ENCODE measurements at places on chromosomes 12 and 14.

GRCh38 chr12:56417739-56418138 is 31.5 kb downstream of the TIMELESS start:
- DNase-seq = no peak

- no peak for DNase-seq
Observed at GRCh38 chr14:76708028-76708427, 53.2 kb upstream of the VASH1 start.

DNA sequence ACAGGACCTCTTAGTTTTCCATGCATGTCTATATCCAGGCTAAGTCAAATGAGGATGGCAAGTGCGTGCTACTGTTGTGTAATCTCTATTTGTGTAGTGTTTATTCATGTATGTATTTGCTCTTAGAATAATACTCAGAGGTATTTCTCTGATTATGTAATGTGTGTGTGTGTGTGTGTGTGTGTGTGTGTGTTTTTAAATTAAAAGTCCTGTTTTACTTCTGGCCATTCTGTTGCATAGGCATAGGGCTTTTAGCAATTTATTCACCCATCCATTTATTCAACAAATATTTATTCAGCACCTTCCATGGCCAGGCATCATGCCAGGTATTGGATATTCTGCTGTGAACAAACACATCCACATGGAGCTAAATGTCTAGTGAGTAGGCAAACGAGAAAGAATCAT is 63.5 kb downstream of the PELI2 start:
- no peak for DNase-seq

DNA sequence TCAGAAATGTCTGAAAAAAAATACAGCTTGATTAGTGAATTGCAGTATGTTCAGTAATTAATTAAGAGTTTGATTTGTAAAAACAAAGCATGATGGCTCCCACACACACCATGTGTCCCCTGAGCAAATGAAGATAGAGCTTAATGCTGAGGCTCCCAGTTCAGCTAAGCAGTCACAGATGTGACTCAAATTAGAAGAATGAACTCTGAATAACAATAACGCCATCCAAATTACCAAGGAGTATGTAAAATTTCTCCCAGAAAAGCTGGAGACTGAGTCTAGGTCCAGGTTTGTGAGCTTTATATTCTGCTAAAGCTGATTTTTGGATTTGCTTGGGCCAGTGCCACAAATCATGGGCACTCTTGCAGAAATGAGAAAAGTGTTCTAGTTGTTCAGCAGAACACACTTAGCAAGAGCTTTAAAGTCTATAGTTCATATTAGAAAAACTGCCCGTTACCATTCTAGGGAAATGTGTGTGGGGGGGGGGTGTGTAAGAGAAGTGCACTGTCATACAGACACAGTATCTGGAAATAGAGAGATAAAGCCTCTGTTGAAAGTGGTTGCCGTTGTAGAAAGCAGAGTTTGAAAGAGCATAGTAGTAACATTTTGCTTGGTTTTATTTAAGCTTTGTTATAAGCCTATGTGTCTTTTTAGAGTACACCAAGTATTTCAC is 253.1 kb downstream of the BCAT1 start:
- no peak for DNase-seq

DNA sequence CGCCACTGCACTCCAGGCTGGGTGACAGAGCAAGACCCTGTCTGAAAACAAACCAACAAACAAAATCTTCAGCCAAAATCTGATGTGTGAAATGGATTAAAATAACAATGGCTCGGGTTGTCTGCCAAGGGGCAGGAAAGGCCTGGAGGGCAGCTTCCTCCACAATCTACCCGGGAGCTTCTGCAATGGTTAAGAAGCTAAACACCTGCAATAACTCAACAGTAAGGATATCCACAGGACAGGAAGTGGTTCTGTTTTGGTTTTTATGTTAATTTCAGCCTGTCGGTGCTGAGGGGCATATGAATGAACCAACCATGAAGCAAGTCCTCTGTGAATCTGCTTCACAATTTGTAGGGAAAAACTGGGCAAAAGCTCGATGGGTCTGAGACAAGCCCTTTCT is 34.4 kb downstream of the RAD52 start:
- no peak for DNase-seq

DNA sequence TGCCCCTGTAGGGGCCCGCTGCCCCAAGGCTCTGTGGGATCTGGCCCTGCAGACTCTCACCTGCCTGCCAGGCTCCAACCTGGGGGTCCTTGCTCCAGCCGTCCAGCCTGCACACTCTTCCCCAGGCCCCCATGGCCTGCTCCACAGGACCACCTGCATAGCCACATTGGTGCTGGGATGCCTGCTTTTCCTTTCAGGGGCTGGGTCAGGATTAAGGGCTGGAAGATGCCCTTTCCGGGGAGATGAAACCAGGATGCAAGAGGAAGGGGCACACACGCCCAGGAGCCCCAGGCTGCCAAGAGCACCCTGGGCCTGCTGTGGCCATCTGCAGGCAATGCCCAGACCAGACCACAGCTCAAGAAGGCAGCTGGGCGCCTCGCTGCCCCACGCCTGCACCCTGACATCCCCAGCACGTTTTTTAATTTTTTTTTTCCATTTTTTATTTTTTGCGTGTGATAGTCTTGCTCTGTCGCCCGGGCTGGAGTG is 15.0 kb downstream of the BAG5 start:
- DNase-seq = no peak

- DNase-seq = no peak
Observed at GRCh38 chr12:127241072-127241817, 1025.7 kb upstream of the TMEM132C start.

DNA sequence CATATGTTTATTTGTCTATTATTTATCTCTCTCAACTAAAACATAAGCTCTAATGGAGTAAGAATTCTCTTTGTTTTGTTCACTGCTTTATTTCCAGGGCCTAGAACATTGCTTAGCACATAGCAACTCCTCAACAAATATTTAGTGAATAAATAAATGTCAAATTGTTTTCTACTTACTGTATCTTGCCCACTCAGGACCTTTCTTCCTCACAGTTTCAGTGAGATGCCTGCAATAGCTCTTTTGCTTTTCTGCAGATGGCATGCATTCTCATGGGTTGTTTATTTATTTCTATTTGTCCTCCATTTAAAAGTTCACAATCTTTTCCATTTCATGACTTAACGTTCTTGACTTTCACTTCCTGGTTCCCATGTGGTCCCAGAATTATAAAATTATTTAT is 94.9 kb upstream of the TTC7B start:
- DNase-seq = no peak

GRCh38 chr14:34426313-34427295 is 35.4 kb downstream of the SPTSSA start:
- no peak for DNase-seq

- no peak for DNase-seq
Observed at GRCh38 chr12:124660851-124661250, 93.4 kb upstream of the NCOR2 start.

All from cerebellar nuclear complex (tissue), 1 donor.